ENCODE measurements at places on chromosomes 13 and 19.

- no peak for DNase-seq
Measured at GRCh38 chr13:53052675-53053074, 24.1 kb downstream of the OLFM4 start.

GRCh38 chr19:3381701-3382372, 15.5 kb downstream of the NFIC start:
- no peak for DNase-seq

DNA sequence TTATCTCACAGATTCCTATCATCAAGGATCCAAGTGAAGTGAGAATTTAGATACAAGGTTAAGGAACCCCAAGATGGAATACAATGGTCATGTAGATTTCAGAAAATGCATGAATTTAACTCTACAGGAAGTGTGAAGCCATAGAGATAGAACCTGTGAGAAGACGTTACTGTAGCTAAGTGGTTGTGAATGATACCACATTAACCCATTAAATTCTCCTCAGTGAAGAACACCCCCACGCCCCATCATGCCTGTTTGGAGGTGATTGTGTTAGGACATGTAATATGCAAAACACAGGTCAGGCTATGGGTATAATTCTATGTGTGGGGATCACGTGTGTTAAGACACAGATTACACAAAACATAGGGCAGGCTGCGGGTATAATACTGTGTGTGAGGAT, 1166.7 kb downstream of the EFNB2 start:
- DNase-seq = no peak

DNA sequence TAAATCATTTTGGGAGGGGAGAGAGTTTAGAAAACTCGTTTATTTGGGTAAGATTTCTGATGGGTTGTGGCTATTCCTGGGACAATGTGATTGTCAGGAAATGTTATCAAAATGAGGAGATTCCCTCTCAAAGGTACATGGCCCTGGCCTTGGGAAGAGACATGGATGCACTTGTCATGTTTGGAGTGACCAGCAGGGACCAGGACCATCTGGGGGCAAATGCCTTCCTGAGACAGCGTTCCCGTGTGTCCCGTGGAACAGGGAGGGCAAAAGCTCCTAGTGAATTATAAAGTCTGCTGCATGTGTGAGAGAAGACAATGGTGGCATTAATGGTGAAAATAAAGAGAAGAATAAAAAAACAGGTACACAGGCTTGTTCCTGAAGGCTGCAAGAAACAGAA, 317.3 kb downstream of the ZNF536 start:
- no peak for DNase-seq

GRCh38 chr19:46068345-46069258, 27.8 kb upstream of the IGFL4 start:
- peak; percentile 92 for DNase-seq

DNA sequence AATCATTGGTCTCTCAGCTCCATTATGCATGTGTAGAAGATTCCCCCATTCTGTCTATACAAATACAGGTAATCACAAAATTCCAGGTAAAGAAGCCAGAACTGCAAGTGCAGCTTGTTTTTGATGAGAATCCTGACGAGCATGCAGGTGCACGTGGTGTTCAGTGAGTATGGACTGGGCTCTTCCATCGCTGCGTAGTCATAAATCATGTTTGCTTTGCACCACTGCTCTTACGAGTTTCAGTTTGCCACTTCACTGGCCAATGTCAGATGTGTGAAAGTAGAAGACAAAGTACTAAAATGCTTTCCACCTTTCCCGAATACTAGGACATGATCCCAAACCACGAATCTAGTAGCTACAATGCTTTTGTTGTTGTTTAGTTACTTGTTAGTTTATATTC, 390.7 kb downstream of the LIG4 start:
- peak; percentile 39 for DNase-seq

DNA sequence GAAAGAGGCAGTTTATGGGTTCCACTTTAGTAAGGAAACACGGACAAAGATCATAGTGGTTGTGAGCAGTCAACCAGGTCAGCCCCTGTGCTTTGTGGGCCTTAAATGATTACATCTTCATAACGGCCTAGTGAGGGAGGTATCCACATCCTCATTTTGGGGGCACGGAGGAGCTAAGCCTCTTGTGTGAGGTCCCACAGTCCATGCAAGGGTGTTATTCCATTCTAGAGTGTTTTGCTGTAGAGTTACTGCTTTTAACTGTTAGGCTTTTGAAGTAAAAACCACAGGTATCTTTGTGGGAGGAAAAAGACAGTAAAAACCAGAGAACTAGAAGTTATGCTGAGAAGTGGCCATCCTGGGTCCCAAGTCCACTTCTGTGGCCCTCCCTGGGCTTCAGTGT, 4.0 kb downstream of the NOP53 start:
- no peak for DNase-seq

DNA sequence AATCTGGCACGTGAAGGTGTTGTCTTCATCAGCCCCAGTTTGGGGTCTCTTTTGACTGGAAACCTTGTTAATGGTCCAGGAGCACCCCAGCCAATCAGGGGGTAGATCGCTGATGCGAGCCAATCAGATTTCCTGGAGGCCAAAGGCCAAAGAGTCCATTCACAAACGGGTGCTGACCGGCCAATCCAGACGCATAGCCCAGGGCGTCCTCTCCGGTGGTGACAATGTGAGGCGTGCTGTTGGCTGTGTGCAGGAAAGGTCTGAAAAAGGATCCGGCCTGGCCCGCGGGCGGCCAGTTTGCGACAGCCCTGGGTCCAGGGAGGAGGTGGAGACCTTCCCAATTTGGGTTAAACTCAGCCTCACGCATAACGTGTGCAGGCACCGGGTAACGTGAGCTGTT, 3.1 kb downstream of the MAST3 start:
- DNase-seq = no peak

GRCh38 chr13:75102001-75102716, 379.8 kb downstream of the TBC1D4 start:
- peak; percentile 13 for DNase-seq

GRCh38 chr13:97540696-97541095, 106.7 kb downstream of the RAP2A start:
- no peak for DNase-seq

- DNase-seq = no peak
Measured at GRCh38 chr13:83007226-83007625, 875.0 kb downstream of the SLITRK1 start.

DNA sequence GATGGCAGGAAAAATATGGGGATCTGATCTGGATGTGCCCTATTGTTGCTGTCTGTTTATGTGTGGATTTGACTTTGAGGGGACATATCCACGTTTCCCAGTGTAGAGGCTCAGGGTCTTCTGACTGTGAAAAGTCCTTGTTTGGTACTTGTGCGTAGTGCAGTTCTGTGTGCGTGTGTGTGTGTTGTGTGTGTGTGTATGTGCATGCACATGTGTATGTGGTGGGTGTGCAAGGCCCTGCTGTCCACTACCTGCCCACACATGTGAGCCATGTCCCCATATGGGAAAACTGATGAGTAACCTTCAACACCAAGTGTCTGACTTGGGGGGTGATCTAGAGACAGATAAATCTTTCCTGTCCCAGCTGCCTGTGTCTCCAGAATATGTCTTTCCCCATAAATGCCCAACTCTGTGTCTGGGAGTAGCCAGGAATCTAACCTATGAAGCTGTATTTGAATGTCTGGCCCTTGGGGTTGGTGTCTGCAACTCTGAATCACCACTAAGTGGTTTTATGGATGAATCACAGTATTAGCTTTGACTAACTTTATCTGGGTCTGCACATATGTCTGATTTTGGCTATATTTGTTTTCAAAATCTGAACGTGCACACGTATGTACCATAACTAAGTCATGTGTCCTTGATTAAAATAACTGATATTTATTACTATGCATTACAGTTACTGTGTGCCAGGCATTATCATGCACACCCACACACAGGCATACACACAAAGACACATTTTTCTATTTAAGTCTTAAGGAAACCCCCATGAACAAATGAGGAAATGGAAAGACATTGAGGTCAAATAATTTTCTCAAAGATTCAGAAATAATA, 17.4 kb downstream of the KLK2 start:
- peak; percentile 18 for DNase-seq

- no peak for DNase-seq
Measured at GRCh38 chr13:108755083-108755482, 125.7 kb downstream of the MYO16 start.

DNA sequence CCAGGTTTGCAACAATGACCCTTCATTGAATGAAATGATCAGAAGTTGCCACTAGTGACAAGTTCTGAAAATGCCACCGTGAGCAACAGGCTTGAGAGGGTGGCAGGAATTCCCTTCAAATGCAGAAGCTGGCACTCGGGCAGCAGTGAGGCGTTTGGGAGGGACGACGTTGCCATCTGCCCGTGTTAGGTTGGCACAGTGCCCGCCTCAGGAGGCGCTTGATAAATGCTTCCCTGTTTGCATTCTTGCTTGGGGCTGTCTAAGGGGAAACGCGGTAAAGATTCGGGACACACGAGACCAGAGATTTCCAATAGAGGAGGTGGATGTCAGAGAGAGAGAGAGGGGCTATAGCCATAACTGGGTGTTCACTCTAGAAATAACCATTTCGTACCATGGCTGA, 101.9 kb downstream of the TEX29 start:
- DNase-seq = no peak

DNA sequence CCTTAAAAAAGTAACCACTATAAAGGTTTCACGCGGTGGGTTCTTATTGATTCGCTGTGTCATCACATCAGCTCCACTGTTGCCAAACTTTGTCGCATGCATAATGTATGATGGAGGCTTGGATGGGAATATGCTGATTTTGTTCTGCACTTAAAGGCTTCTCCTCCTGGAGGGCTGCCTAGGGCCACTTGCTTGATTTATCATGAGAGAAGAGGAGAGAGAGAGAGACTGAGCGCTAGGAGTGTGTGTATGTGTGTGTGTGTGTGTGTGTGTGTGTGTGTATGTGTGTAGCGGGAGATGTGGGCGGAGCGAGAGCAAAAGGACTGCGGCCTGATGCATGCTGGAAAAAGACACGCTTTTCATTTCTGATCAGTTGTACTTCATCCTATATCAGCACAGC, 30.6 kb downstream of the FGF9 start:
- DNase-seq = no peak

DNA sequence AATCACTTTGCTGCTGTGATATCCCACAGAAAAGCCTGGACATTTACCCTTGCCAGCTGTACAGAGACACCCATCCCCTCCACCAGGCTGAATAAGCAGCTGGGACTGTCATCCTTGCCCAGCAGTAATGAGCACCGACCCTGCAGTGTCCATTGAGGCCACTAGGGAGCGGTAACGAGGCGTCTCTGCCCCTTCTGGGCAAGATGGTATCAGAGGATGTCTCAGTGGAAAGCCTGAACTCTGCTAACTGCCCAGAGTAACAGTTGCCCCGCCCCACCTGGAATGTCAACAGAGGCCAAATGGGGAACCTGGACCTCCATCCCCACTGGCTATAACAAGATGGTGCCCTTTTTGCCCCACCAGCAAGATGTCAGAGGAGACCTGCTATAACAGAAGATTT, 22.8 kb upstream of the CEACAM20 start:
- DNase-seq = peak; percentile 25
